Activated CD8-positive, alpha-beta memory T cell treated with anti-CD3 and anti-CD28 coated beads, Interleukin-2, amount 10 ng/mL, durations not matched to agents 7 days and 5 days (primary cell): ENCODE measurements at places on chromosomes 7 and 10. TPM values are rescaled to one million over a fixed set of nuclear protein-coding genes. Genes with fewer than 3 reads are reported as not detected.

Gene HOGA1
- total RNA-seq: not detected

Gene MPLKIP
- 38.9 TPM for total RNA-seq

Gene TRIM4
- total RNA-seq: 26.4 TPM

Gene DLX6
- not detected for total RNA-seq

Gene ZNF239
- total RNA-seq: not detected

Gene WIPF3
- total RNA-seq: not detected

Gene SPDYE6
- total RNA-seq: not detected

Gene PPP1R17
- not detected for total RNA-seq

Gene SFR1
- total RNA-seq: 17.4 TPM

Gene CUZD1
- total RNA-seq: 2.8 TPM

Gene AGAP5
- 9.8 TPM for total RNA-seq

Gene NKX2-3
- total RNA-seq: not detected

Gene HOXA10
- total RNA-seq: not detected

Gene FIGNL1
- total RNA-seq: 40.6 TPM

Gene ADAM12
- total RNA-seq: not detected

Gene CPN1
- not detected for total RNA-seq

Gene PRKG1
- total RNA-seq: not detected

Gene ADAM22
- 5.2 TPM for total RNA-seq

Gene UNCX
- not detected for total RNA-seq

Gene SFMBT2
- 69.0 TPM for total RNA-seq

Gene MTERF1
- 17.4 TPM for total RNA-seq

Gene TMEM270
- not detected for total RNA-seq

Gene CCDC3
- 0.12 TPM for total RNA-seq

Gene PTPN20
- total RNA-seq: 1.1 TPM

Gene OPN4
- total RNA-seq: not detected

Gene PLAU
- 2.2 TPM for total RNA-seq

Gene ZNF488
- total RNA-seq: 0.12 TPM

Gene KIN
- total RNA-seq: 15.0 TPM

Gene SH3PXD2A
- total RNA-seq: 14.5 TPM

Gene PDE1C
- total RNA-seq: not detected

Gene IL6
- 0.66 TPM for total RNA-seq

Gene STRIP2
- 19.0 TPM for total RNA-seq

Gene CPEB3
- total RNA-seq: 3.8 TPM

Gene KLF14
- not detected for total RNA-seq

Gene FLNC
- not detected for total RNA-seq

Gene EGR2
- 21.6 TPM for total RNA-seq

Gene HACD1
- total RNA-seq: 6.6 TPM

Gene MYL10
- total RNA-seq: not detected

Gene CRYGN
- total RNA-seq: not detected

Gene NRG3
- total RNA-seq: not detected

Gene LIPM
- total RNA-seq: not detected

Gene PNLIP
- not detected for total RNA-seq

Gene KIF11
- 79.6 TPM for total RNA-seq

Gene PLCE1
- total RNA-seq: 0.06 TPM

Gene LRRD1
- total RNA-seq: not detected

Gene IGFBP1
- not detected for total RNA-seq

Gene RBM20
- total RNA-seq: 0.06 TPM

Gene ANXA8
- 1.3 TPM for total RNA-seq

Gene ZMIZ1
- total RNA-seq: 52.7 TPM

Gene SLC26A5
- not detected for total RNA-seq

Gene NEURL1
- 2.5 TPM for total RNA-seq

Gene CXCL12
- total RNA-seq: not detected

Gene GPR37
- not detected for total RNA-seq

Gene PTPRN2
- total RNA-seq: 5.7 TPM

Gene TRIM73
- total RNA-seq: 7.9 TPM

Gene C10orf95
- 0.35 TPM for total RNA-seq
